Globus pallidus (tissue), 1 donor: ENCODE measurements at places on chromosomes 5 and 9.
A peak's percentile ranks its signal among the peaks of the same experiment; 100 is the strongest.

DNA sequence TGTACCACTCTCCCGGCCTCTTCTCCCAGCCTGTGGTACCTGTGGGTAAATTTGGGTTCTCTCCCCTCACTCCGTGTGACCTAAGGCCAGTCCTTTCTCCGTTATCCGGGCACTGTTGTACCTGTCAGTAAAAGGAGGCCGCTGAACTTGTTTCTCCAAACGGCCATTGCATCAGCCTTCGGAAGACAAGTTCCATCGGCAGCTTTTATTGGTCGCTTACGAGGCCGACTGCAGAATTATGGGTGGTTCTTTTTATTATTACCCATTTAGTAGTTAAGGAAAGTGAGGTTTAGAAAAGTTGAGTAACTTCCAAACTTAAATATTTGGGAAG lies 558 bp downstream of the GRPEL2 start:
- DNase-seq, result no peak

GRCh38 chr5:108661590-108662219 lies 86.0 kb upstream of the FER start:
- no peak for DNase-seq

DNA sequence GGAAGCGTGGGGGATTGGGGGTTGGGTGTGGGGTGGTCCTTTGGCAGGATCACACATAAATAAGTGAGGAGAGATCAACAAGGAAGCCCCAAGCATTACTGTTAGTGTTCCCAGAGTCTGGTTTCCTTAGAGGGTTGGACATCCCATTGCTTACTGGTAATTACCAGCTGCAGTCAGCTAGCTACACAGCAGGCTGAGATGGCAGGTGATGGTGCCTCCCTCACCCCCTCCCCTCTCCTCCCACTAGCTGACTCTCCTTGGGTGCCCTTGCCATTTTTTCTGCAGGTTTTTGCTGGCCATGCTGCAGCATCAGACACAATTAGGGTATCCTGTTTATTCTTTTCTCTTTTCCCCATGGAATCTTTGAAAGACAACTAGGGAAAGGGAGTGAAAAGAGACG lies 107.5 kb upstream of the TLR4 start:
- DNase-seq, result no peak

DNA sequence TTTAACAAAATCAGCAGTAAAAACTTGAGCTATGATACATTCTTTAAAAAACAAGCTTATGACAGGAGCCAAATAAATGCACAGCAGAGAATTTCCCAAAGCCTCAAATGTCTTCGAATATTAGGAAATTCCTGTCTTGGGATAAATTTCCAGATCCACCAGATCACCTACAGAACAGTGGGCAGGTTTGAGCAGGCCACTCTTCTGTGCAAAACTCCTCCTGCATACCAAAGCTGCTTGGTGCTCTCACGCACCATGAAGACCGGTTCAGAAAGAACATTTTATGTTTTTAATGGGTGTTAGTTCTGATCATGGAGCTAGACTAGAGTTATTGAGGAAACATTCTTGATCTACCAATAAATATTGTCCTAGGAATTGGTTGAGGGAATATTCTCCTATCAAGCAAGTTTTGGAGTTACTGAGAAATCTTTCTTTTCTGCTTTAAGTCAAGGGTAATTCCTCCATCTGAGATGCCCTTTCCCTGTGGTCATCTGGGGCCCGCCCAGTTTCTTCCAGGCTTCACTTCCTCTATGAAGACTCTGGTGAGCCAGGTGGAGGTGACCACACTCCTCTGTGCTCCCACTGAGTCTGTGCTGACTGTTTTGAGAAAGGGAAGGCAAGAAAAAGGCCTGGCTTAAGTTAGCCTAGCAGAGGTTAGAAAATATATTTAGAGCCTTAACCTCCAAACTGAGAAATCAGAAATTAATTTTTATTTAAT lies 17.9 kb downstream of the TNFSF15 start:
- DNase-seq, result no peak

GRCh38 chr5:78591138-78591612 lies 57.4 kb downstream of the LHFPL2 start:
- DNase-seq, result no peak

DNA sequence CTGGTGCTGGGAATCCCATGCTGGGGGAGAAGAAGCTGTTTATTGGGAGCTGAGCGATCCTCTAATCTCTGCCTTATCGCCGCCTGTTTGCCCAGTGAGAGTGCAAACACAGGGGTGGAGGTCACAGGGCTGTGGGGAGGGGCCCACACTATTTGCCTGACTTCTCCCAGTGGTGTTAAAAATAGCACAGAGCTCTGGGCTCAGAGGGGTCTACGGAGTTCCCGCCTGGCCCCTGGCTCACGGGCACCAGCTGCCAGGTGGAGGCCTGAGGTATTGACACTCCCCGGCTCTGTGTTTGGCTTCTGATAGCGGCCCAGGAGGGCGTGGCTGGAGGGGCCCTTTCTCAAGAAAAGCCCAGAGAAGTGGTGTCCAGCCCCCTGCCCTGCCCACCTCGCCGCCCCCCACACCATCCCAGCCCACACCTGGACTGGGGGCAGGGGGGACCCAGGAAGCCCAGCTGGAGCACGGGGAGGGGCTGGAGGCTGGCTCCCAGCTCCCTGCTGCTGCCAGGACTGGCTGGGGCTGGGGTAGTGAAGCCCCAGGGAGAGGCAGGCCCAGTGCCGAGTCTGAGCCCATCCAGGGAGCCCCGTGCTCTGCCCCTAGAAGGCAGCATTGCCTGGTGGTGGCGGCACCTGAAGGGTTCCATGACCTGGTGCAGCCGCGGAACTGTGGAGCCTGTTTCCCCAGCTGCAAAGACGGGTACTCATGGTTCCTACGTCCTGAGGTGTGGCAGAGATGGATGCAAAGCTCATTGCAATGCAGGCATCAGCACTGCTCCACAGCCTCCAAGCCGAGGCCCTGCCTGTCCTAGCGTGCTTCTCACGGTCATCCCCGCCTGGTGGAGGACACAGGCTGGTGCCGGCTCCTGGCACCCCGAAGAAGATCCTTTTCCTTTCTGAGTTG lies 35.7 kb upstream of the EGFL7 start:
- no peak for DNase-seq

- DNase-seq, result no peak
Observed at GRCh38 chr9:93955111-93955980, at the start of gene BARX1. Gene BARX1, minus strand, starts transcription at chr9:93955355. Its CDS starts 209 bp downstream, at chr9:93955146.

- no peak for DNase-seq
Observed at GRCh38 chr5:1736065-1736464, 63.6 kb downstream of the MRPL36 start.

DNA sequence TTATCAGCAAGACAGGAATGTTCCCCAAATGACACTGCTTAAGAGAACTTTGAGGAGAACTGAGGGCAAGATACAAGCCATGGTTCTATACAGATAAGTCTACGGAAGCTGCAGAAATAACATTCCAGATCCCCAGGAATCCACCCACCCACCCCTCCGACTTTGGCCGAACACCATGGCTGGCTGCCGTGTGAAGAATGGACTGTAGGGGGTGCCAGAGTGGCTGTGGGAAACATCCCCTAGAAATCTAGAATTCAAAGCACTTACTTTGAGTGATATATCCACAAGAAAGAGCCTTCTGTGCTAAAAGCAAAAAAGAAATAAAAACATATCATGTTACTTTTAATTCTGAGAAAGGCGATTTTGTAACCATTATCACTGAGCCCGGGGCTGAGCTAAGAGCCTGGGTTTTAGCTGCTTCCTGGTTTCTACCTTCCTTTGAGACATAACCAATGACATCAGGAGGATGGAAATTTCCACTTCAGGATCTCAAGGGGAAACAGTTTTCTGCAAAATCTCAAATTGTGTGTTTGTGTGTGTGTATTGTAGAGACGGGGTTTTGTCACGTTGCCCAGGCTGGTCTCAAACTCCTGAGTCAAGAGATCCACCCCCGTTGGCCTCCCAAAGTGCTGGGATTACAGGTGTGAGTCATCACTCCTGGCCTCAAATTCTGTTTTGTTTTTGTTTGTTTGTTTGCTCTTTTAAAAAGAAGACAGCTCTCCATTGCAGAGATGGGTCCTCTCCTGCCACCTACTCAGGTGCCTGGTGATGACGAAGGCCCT lies 36.4 kb downstream of the GGTA1 start:
- no peak for DNase-seq

DNA sequence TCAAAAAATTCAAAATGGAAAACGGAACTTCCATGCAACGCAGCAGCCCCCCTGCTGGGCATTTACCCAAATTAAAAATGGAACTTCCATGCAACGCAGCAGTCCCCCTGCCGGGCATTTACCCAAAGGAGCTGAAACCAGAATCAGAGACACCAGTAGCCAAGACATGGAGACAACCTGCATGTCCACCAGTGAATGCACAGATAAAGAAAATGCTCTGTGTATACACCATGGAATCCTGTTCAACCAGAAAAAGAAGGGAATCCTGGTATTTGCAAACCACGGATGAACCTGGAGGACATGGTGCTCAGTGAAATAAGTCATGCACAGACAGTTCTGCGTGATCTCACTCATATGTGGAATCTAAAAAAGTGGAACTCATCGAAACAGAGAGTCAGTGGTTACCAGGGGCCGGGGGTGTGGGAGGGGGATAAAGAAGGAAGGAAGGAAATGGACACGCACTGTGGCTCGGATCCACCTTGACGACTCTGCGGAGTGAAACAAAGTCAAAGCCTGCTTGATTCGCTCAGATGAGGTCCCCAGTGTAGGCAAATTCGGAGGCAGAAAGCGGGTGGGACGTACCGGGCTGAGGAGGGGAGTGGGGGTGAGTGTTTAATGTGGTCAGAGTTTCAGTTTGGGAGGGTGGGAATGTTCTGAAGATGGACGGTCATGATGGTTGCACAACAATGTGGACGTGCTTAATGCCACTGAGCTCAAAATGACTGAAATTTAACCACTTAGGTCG lies 40.2 kb upstream of the EXOC3 start:
- DNase-seq, result no peak

- DNase-seq, result no peak
Observed at GRCh38 chr5:38396766-38397165, 138.4 kb downstream of the EGFLAM start.

- no peak for DNase-seq
Observed at GRCh38 chr9:7011395-7012067, 253.8 kb downstream of the KDM4C start.

GRCh38 chr9:117315236-117315635 lies 99.6 kb downstream of the ASTN2 start:
- DNase-seq, result peak; percentile 43

- DNase-seq, result no peak
Observed at GRCh38 chr9:129757045-129757444, 4.2 kb upstream of the PTGES start.

- DNase-seq, result no peak
Observed at GRCh38 chr9:15553528-15553898, 670 bp downstream of the CCDC171 start.

DNA sequence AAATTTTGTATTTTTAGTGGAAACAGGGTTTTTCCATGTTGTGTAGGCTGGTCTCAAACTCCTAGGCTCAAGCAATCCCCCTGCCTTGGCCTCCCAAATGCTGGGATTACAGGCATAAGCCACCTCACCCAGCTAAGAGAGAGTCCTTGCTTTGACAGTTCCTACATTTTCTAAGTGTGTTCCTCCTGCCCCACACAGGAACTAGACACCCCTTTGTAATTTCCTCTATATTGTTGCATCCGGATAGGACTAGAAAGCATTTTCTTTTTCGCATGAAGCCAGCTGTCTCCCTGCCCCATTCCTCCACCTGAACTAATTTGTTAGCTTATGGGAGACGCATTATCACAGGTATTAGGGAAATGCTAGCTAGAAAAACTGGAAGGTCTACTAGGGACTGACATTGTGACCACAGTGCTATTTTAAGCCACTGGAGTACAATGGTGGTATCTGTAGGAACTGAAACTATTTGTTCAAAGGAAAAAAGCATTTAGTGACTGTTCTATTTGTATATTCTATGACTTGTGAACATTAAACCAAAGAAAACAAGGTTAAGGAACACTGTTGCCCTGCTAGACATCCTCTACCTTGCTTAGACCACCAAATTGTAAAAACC lies 214.1 kb downstream of the SMARCA2 start:
- DNase-seq, result peak; percentile 21

DNA sequence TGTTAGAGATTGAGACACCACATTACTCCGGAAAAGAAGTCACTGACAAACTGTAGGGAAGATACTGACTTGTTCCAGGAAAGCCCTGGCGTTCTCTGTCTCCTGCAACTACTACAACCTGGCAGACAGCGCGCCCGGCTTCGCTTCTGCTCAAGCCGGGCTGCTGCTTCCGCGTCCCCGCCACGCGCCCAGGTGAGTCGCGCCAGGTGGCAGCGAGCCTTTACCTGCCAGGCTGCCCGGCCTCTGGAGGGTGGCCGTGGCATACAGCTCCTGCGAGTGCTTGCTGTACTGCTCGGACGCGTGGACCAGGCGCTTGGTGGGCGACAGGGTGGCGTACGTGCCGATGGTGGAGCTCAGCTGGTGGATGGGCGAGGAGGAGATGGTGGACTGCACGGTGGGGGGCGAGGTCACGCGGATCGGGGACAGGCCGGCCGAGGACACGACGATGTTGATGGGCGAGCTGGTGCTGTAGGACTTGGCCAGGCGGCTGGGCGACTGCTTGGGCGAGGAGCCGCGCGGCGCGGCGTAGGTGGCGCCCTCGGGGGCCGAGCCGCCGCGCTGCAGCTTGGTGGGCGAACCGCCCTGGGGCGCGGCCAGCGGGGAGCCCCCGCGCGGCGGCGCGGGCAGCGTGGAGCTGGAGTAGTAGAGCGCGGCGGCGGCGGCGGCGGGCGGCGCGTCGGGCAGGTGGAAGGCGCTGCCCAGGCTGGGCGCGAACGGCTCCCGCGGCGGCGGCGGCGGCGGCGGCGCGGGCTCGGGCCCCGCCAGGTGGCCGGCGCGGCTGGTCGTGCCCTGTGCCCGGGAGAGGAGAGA lies 519.6 kb downstream of the CTNND2 start:
- peak; percentile 76 for DNase-seq

GRCh38 chr5:88583471-88583870 lies 299.5 kb downstream of the MEF2C start:
- DNase-seq, result no peak

DNA sequence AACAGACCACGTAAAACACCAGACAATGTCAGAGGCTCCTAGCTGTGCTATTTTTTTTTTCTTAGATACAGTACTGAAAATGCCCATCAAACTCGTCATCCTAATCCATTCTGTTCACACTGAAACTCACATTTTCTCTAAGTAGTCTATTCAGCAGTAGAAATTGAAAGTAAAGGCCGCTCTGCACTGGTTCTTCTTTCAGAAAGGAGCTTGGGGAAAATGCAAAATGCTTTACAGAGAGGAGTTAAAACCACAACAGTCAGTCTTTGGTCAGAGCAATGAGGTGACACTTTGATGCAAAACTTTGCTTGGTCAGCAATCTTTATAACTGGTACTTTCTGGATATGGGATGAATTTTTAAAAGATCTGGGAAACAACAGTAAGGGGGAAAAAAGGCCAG lies 43.8 kb upstream of the SUSD1 start:
- DNase-seq, result no peak

DNA sequence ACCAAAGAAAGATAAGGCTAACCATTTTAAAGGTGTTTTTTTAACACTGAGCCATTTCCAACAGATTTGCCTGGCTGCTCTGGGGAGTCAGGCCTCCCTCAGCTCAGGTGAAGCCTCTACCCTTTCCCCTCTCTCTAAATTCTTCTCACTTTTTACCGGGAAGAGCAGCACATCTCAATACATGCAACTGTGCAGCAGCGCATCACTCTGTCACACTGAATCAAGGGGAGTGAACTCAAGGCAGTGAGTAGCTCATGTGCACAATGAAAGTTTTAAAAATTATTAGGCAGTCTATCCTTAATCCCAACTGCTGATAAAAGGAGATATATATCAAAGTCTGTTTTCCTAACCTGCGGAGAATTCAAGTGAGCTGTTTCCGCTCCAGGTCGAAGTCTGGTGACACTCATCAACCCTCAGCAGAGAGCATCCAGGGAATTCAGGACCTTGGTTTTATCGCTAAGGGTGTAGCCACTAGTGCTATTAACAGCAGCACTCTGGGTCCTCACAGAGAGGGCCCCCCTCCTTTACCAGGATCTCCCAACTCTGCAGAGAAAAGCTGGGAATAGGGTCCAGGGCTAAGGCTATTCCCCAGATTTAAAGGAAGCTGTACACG lies 1.0 kb downstream of the CEMIP2 start:
- no peak for DNase-seq
